ENCODE measurements at places on chromosomes 7 and 10.

DNA sequence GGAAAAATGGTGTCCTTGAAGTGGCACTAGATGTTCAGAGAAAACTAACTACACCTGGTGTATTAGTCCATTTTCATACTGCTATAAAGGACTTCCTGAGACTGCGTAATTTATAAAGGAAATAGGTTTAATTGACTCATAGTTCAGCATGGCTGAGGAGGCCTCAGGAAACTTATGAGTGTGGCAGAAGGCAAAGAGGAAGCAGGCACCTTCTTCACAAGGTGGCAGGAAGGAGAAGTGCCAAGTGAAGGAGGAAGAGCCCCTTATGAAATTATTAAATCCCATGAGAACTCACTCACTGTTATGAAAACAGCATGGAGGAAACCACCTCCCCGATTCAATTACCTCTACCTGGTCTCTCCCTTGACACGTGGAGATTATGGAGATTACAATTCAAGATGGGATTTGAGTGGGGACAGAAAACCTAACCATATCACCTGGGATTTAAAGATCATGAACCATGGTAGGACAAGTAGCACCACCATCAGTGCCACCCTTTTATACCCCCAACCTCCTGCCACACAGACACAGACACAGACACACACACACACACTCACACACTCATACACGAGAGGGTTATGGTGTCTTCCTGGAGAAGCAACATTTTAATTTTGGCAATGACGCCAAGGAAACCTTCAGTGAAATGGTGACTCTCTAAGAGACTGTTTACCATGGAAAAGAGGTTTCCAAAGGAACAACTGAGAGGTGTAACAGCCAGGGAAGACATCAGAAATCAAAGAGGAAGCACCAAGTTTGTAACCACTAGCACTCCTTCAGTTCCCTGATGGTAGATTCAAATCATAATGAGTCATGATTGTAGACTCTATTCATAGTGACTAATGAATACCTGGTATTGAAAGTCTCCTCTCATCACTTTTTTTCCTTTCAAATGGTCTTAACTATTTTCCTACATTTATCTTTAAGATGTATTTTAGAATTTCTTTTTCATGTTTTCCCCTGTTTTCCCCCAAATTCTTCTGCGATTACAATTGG lies 41.8 kb upstream of the WNT16 start:
- DNase-seq: no peak

DNA sequence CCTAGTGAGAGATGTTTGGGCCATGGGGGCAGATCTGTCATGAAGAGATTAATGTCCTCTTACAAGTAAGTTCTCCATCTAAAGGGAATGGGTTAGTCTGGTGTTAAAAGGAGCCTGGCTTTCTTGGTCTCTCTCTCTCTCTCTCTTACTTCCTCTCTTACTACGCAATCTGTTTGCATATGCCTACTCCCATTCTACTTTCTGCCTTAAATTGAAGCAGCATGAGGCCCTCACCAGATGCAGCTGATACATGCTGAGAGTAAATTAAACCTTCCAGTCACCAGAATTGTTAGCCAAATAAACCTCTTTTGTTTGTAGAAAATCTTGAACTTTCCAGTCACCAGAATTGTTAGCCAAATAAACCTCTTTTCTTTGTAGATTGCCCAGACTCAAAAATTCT lies 884.1 kb downstream of the NRG3 start:
- no peak for DNase-seq

DNA sequence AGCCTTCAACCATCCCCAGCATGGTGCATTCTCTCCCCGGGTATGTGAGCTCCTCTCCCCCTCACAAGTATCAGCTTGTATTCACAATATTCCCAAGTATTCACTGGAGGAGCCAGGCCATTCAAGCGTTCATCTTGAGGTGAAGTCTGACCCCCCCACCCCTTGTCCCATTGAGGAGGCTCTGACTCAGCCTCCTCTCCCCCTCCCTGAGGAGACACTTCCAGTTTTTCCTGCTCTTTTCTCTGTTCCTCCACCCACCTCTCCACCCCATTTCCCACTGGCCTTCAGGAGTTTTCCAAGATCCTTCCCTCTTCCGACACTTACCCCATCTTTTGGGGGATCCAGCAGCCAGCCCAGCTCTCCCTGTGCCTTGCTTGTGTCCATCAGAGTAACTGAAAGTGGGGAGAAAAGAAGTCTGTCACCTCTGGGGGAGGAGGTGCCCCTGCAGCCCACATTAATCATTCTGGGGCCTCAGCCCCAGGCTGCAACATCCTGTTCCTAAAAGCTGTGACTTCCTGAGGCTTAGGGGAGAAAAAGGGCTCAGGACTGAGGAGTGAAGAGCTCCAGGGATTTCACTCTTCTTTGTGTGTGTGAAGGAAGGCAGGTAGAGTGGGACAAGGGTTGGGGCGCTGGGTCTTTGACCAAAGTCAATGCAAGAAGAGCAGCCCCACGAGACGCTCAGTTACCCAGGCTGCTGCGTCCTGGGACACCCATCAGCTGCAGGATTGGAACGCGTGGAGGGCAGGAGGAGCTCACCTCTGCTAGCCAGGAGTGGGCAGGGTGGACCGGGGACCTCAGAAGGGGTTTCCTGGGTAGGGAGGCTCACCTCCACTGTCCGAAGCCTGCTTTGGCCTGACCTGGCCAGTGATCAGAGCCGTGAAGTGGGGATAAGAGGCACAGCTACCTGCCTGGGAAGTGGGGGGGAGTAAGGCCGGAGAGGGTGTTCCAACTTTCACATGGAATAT lies 1.1 kb downstream of the EPHA1 start:
- DNase-seq: no peak

DNA sequence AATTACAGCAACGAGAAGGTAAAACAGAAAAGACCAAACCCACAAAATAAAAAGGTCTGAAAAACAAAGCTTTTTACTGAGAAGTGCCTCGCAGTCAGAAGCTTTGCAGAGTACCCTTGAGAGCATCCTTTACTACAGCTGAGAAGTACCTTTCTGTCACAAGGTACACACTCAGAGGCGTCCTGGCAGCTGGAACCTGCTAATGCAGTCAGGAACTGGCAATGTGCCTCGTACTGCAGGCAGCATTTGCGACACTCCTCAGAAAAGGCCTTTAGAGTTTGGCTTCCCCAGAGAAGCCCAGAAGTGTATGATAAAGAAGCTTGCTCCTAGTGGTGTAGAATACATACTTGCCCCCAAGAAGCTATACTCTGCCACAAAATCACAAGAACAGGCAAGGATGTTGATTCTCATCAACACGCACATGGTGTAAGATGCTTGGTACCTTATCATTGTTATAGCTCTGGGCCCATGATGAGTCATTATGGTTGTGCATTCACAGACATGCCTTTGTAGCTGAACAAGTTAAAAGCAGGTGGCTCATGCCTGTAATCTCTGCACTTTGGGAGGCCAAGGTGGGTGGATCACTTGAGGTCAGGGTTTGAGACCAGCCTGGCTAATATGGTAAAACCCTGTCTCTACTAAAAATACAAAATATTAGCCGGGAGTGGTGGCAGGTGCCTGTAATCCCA lies 2.0 kb upstream of the GTPBP4 start:
- DNase-seq: no peak

GRCh38 chr10:62528441-62528840 lies 154.3 kb downstream of the ZNF365 start:
- no peak for DNase-seq

- no peak for DNase-seq
Measured at GRCh38 chr10:24723386-24723787, 300 bp downstream of the ARHGAP21 start.

DNA sequence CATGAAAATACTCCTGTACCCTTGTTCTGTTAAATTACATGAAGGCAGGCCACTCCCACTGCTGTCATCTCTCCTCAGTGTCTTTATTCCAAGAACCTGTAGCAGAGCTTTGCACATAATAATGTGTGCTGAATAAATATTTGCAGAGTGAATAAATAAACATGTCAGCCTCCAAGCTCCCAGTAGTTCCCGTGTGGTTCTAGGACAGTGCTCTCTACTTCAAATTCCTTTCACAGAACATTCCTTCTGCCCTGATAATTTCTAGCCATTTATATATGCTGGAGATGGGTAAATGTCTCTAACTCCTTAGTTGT lies 20.3 kb upstream of the HYAL4 start:
- DNase-seq: no peak

DNA sequence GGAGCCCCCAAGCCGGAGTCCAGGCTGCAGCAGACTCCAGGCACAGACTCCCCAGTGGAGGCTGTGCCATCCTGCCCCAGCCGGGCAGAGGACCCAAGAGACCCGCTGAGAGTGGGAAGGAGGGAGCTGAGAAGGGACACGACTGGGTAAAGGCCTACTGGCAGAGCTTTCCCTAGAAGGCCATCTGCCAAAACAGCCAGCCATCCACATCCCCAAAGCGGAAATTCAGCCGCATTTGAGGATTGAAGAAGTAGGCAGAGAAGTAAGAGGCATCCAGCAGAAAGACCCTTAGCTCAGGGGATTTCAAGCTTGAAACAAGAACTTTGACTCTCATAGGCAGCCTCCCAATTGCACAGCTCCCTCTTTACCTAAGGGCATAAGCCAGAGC lies 857 bp downstream of the CPXM2 start:
- DNase-seq: no peak

DNA sequence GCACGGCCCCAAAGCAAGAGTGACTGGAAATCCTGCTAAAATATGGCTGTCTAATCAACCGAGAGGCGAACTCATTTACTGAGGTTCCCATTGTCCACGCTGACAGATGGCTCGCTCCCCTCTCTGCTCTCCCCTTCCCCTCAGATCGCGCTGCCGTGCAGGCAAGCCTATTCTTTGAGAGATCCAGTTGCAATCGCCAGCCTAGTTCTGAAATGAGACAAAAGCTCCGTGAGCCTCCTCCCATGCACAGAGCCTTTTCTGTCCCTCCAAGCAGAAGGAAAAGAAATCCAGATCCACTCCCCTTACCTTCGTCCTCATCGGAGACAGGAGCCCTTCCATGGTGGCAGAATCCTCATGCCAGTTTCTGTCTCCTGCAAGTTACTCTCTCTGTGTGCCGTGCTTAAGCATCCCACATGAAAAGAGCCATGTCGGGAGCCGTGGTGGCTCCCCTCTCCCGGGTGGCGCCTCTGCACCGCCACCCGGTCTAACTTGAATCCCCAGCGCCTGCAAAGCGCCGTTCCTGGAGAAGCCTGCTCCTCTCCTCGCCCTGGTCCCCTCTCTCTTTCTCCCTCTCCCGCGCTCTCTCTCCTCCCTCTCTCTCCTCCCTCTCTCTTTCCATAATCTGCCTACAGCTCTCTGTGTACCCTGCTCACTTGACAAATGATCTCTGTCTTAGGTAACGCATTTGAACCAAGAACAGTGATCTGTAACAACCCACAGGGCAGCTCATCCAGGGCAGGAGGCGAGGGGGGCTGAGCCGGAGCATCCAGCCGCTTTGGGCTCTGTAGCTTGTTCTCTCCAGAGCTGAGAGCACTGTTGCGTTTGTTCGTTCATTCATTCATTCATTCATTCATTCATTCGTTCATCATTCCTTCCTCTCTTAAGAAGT lies 156.8 kb downstream of the FRMD4A start:
- DNase-seq: no peak

DNA sequence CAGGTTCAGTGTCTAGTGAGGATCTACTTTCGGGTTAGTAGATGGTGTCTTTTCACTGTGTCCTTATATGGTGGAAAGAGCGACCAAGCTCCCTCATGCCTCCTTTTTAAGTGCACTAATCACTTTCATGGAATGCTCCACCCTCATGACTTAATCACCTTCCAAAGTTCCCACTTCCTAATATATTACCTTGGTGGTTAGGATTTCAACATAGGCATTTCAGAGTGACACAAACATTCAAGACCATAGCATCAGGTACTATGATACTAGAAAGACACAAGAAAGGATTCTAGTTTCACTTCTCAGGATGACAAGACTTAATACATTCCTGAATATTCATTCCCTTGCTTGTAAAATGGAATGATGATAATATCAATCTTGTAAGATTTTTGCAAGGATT lies 119.1 kb upstream of the FAM3C start:
- no peak for DNase-seq

DNA sequence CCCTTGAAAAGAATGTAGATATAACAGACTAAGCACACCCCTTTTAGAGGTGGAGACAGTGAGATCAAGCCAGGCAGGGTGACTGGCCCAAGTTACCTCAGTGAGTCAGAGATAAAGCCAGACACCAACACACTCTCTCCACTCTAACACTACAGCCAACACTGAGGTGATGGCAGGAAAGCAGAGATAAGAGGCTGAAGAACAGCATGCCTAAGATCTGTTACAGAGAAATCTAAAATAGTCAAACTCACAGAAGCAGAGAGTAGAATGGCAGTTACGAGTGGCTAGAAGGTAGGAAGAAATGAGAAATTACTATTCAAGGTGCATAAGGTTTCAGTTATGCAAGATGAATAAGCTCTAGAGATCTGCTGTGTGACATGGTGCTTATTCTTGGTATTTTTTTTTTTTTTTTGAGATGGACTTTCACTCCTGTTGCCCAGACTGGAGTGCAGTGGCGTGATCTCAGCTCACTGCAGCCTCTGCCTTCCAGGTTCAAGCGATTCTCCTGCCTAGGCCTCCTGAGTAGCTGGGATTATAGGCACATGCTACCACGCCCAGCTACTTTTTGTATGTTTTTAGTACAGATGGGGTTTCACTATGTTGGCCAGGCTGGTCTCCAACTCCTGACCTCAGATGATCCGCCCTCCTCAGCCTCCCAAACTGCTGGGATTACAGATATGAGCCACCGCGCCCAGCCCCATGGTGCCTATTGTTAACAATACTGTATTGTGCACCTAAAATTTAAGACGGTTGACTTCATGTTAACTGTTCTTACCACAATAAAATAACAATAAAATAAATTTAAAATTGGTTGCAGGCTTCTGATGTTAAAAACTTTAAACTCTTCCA lies 28.7 kb downstream of the ICA1 start:
- no peak for DNase-seq

- no peak for DNase-seq
Measured at GRCh38 chr10:96516337-96516736, 2.6 kb upstream of the TLL2 start.

- no peak for DNase-seq
Measured at GRCh38 chr7:112390167-112390566, 60.1 kb upstream of the IFRD1 start.

DNA sequence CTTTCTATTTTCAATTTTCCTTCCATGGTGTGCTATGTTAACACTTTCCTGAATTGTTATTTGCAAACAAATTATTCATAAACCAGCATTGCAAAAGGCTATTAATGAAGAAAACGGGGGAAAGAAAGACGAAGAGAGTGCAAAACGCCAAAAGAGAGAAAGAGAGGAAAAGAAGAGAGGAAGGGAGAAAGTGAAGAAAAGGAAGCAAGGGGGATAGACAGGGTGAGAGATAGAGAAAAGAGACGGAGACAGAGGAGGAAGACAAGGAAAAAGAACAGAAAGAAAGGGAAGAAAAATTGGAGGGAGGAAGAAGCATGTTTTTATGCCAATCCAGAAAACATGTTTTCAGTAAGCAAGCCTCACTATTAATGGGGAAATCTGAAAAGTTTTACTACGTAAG lies 310.6 kb downstream of the TFEC start:
- DNase-seq: no peak

All from activated CD4-positive, alpha-beta T cell treated with anti-CD3 and anti-CD28 coated beads for 24 hours (primary cell).